ENCODE measurements at places on chromosomes 16 and 17.
A peak's percentile ranks its signal among the peaks of the same experiment; 100 is the strongest.

- no peak for DNase-seq
Observed at GRCh38 chr17:73156887-73157520, 7.8 kb upstream of the SSTR2 start.

- DNase-seq: no peak
Observed at GRCh38 chr16:768428-768827, 7.9 kb downstream of the MSLN start.

GRCh38 chr16:53147500-53148065 is 92.8 kb downstream of the CHD9 start:
- no peak for DNase-seq

DNA sequence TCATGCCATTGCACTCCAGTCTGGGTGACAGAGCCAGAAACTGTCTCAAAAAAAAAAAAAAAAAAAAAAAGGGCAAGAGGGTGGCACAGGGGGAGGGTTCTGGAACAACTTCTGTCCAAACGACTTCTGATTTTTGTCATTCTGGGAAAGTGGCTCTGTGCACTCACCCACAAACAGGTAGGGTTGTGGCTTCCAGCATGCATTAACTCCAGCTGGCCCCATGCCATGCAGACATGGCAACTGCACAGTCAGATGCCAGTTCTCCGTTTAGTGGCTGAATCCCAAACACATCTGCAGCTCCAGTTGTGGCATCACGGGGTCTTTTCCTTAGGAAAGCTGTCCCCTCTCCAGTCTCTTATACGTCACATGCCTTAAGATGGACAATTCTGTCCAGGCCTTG is 30.3 kb downstream of the B4GALNT2 start:
- no peak for DNase-seq

DNA sequence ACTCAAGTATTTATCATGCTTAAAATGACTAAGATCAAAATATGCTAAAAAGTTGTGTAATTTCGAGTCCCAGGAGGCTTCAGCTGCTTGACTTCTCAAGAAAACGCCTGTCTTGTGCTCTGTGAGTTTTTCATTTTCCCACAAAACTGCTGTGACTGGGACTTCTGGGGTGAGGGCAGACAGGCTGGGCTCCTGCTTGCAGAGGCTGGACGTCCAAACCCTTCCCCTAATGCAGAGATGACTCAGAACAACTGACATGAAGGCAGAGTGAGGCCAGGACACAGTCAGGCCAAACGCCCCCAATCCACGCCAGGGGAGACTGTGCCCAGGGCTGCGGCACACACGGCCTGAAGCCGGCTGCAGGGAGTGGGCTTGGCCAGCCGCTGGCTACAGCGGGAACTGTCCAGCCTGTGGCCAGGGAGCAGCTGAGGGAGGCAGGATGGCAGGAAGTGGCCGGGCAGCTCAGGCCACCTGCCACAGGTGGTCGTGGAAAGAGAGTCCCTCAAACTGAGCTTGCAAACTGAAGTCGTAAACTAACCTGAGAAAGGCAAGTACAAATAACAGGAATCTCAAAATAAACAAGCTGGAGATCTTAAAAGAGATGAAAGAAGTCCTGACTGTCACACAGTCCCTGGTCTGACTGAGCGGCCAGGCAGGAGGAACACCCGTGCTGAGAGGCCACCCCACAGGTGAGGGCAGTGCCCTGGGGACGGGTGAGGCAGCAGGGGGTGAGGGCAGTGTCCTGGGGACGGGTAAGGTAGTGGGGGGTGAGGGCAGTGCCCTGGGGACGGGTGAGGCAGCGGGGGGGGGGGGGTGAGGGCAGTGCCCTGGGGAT is 21.3 kb upstream of the HEXD start:
- DNase-seq: no peak

- DNase-seq: no peak
Observed at GRCh38 chr17:550041-550398, 164.6 kb downstream of the VPS53 start.

- DNase-seq: peak; percentile 82
Observed at GRCh38 chr16:28984619-28985135, at the start of gene LAT. TSS of gene LAT (plus strand) at chr16:28985052. CDS start at chr16:28985418, 366 bp downstream.

DNA sequence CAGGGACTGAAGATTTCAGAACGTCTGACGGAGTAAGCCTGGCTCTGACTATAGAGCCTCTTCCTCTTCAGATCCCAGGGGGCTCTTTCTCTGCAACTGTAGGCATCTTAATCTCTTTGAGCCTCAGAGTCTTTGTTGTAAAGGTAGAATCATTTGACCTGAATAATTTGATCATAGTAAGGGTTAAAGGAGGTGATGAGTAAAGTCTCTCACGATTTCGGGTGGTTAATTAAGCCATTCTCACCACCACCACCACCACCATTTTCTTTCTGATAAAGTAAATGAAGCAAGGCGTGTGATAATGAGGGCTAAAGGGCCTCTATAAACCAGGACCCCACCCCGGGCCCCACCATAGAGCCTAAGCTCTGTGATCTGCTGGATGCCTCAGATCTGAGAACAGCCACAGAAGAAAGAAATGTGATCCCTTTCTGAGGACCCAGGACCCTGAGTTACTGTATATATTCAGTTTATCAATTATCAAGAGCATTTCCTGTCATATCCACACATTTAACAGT is 33.0 kb upstream of the ADAMTS18 start:
- DNase-seq: no peak

DNA sequence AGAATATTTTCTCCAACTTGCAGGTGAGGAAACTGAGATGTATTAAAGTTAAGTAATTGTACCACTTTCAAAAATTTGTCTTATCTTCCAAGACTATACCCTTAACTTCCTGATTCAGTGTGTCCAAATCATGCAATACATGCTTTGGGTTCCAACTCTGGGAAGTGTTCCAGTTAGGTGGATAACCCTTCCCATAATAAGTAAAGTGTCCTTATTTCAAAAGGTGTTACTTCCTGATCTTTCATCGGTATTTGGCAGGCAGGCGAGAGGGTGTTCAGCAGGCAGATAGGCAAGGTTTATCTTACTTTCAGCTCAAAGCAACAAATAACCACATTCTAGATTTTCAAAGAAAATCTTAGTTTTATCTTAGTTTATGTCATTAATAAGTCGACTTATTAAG is 46.3 kb upstream of the ARHGAP44 start:
- DNase-seq: no peak

DNA sequence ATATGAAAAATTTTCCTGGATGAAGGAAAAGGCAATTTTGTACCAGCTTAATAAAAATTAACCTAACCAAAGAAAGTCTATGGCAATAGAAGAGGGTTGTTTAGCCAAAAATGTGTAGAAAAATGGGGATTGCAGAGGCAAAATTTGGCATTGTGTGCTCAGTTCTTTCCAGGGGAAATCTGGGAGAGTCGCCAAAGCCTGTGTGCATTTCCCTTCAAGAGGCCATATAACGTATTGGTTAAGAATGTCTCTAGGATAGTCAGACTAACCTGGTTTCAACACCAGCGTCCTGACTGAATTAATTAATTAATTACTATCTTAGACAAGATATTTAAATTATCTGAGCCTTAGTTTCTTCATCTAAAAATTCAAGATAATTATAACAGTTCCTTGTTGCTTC is 44.8 kb upstream of the HLF start:
- DNase-seq: no peak

DNA sequence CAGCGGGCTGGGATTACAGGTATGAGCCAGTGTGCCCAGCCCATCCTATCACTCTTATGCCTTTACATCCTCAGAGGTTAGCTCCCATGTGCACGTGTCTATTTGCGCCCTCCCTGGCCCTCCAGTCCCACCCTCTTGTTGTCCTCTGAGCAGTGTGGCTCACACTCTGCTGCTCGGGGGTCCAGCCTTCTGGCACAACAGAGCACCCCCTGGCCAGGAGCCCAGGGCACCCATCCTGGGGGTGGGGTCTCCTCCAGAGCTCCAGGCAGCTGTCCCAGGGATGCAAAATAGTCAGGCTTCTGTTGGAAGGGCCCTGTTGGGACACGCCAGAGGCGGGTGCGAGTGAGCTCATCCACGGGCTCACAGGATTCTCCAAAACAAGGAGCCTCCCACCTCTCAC is 11.7 kb upstream of the FAM83G start:
- DNase-seq: no peak

DNA sequence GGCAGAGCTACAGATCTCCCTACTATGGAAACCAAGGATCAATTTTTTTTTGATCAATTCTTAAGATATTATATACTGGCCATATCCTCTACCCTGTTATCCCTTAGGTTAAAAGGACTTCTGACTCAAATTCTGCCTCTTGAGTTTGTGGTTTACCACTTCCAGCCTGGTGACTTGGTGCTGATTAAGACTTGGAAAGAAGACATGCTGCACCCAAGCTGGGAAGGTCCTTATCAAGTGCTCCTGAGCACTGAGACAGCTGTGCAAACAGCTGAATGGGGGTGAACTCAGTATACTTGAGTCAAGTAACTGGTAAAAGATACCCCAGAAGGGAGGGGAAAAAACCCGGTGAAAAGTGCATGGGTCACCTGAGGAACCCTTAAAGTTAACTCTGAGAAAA is 20.5 kb upstream of the SPACA3 start:
- no peak for DNase-seq

DNA sequence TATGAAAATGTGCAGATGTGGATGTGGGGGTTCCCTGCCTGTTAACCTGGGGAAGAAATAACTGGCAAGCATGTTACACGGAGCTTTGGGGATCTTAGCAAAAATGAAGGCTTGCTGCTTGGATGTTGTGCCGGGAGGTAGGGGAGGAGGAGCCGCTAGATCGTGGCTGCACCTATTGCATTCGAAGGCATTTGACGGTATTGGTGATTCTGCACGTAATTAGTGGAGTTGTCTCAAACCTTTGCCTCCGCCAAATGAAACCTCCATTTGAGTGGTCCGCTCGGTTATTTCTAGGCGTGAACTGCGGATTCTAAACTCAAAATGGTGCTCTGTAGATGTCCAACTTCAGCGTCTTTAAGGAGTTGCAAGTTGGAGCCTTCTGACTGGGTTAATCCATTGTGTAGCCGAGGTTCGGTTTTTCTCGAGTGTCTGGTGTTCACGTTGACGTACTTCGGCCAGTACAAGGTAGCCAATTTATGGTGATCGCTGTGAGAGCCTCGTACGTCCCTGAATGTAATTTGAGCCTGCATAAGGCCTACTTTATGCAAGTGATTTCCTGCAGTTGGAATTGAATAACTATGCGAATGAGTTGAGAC is 1.5 kb downstream of the TNRC6C start:
- DNase-seq: peak; percentile 41

- no peak for DNase-seq
Observed at GRCh38 chr16:66402166-66402565, 24.9 kb upstream of the BEAN1 start.

DNA sequence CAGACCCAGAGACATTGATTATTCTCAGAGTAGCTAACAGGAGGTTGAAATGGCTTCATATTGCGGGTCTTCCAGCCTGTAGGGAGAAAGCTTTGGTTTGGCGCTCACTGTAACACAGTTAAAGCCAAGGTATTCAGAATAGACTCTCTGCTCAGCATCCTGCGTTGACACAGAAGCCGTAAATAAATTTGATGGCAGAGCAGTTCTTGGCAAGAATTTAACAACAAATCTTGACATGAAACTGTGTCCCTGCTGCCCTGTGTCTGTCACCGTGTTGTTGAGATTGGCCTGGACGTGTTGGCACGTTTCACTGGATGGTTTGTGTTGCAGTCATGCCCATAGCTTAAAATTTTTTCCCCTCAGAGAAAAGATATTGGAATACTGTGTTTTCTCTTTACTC is 359.6 kb downstream of the SNX29 start:
- DNase-seq: no peak

DNA sequence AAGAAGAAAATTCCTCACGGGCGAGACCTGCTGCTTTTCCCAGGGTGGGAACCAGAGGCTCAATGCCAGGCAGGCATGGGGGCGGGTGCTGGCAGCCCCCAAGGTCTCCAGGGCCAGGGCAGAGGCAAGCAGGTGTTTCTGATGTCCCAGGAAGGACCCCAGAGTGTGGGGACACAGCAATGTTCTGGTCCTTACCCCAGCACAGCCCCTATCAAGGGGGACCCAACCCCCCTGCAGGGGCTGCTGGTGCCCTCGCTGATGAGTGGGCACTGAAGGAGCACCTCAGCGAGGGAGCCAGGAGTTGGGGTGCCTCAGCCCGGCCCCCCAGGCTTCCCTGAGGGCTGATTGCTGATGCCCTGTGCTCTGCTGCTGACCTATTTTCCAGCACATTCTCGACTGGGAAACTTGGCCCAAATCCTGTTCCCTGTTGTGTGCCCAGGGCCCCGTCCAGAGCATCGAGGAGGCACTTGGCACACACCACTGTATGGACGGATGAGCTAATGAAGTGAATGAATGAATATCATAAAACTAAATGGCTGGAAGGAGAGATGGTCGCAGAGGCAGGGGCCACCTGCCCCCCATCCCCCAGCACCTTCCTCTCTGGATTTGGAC is 2.8 kb downstream of the DBNDD1 start:
- no peak for DNase-seq

DNA sequence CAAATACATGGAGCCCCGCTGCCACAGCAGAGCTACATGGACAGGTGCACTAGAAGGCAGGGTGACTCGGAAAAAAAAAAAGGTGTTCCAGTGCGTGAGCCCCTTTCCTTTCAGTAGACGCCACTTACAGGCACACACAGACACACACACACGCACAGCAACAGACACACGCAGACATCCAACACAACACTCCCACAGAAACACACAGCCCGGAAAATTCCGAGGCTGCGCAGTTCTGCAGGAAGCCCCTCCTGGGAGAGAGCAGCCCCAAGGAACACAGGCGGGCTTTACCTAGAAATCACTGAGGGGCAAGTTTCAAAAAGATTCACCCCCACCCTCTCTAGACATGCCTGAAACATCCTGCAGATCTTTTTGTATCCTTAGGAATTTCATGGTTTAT is 136.0 kb upstream of the WSB1 start:
- no peak for DNase-seq

GRCh38 chr16:11310997-11311561 is 29.9 kb upstream of the PRM1 start:
- DNase-seq: peak; percentile 58

DNA sequence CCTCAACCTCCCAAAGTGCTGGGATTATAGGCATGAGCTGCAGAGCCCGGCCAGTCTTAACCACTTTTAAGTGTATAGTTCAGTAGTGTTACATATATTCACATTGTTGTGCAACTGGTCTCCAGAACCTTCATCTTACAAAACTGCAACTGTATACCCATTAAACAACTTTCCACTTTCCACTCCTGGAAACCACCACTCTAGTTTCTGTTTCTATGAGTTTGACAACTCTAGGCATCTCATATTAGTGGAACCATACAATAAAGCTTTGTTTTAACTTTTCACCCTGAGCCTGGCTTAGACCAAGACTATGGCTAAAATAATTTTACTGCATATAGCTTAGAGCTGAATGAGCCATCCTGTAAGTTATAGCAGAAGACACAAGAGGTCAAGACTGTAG is 108.0 kb upstream of the GOT2 start:
- DNase-seq: no peak

DNA sequence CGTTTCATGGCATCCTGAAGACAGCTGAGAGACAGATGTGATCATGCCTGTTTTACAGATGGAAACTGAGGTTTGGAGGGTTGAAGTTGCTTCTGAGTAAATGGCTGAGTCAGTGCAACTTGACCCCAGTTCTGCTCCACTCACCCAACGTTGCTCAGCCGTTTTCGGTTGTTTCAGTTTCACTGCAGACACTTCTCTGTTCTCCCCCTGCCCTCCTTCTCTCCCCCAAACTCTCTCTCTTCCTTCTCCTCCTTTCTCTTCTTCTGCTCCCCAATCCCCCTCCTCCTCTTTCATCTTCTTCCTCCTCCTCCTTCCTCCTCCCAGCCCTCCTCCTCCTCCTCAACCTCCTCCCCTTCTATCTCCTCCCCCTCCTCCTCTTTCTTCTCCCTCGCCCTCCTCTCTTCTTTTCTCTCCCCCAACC is 9.4 kb upstream of the CEP20 start:
- no peak for DNase-seq

GRCh38 chr17:7839876-7840261 is 5.9 kb downstream of the KDM6B start:
- no peak for DNase-seq

- no peak for DNase-seq
Observed at GRCh38 chr16:14562691-14563491, 67.2 kb downstream of the PARN start.
